Thymus (tissue), 14 donors: ENCODE measurements at places on chromosomes 1 and 21. TPM values are rescaled to one million over a fixed set of nuclear protein-coding genes. Genes with fewer than 3 reads are reported as not detected.

Gene PTCH2
- 0.91 TPM for polyA plus RNA-seq

Gene G0S2
- 23.5 TPM for polyA plus RNA-seq

Gene BLACAT1
- polyA plus RNA-seq: 0.14 TPM

Gene KCNQ4
- polyA plus RNA-seq: 1.1 TPM

Gene RPE65
- 0.16 TPM for polyA plus RNA-seq

Gene GSTM1
- 0.27 TPM for polyA plus RNA-seq

Gene FCRL4
- polyA plus RNA-seq: 0.48 TPM

Gene KANK4
- 0.21 TPM for polyA plus RNA-seq

Gene S100B
- polyA plus RNA-seq: 46.3 TPM

Gene AUNIP
- 0.59 TPM for polyA plus RNA-seq

Gene CNN3
- polyA plus RNA-seq: 131 TPM

Gene KPRP
- 0.21 TPM for polyA plus RNA-seq

Gene GUCA2A
- polyA plus RNA-seq: 3.2 TPM

Gene ODF2L
- polyA plus RNA-seq: 131 TPM

Gene B3GALT2
- 0.21 TPM for polyA plus RNA-seq

Gene OR2M5
- not detected for polyA plus RNA-seq

Gene CGN
- polyA plus RNA-seq: 2.8 TPM

Gene HORMAD1
- 0.23 TPM for polyA plus RNA-seq

Gene ADAM30
- not detected for polyA plus RNA-seq

Gene SEC16B
- polyA plus RNA-seq: 1.6 TPM

Gene UBE2U
- not detected for polyA plus RNA-seq

Gene LIN28A
- 0.05 TPM for polyA plus RNA-seq

Gene SPAG17
- 0.50 TPM for polyA plus RNA-seq

Gene FAM72B
- 3.5 TPM for polyA plus RNA-seq

Gene SPRR3
- polyA plus RNA-seq: 9.7 TPM

Gene FAM163A
- polyA plus RNA-seq: 3.2 TPM
